ENCODE measurements at places on chromosomes 12 and 14. TPM values are rescaled to one million over a fixed set of nuclear protein-coding genes. Genes with fewer than 3 reads are reported as not detected.

EPYC gene
- not detected for total RNA-seq

ESPL1 gene
- total RNA-seq, result 7.7 TPM

KIF26A gene
- 2.3 TPM for total RNA-seq

SAMD15 gene
- total RNA-seq, result 3.5 TPM

SPSB2 gene
- 12.6 TPM for total RNA-seq

SPRYD3 gene
- total RNA-seq, result 33.4 TPM

HAL gene
- total RNA-seq, result not detected

KLHL33 gene
- total RNA-seq, result under 0.01 TPM

SLC39A5 gene
- total RNA-seq, result 0.39 TPM
